Right lung (tissue), 10 donors: ENCODE measurements at places on chromosomes 3 and 15. TPM values are rescaled to one million over a fixed set of nuclear protein-coding genes. Genes with fewer than 3 reads are reported as not detected.

CYP19A1 gene
- not detected for polyA plus RNA-seq

THSD4 gene
- 14.0 TPM for polyA plus RNA-seq

GRCh38 chr3:57910990-57911389, 97.2 kb upstream of the FLNB start:
- no peak for DNase-seq

- DNase-seq, result peak; percentile 36
Observed at GRCh38 chr3:139561959-139562676, 22.6 kb upstream of the RBP1 start.

DNA sequence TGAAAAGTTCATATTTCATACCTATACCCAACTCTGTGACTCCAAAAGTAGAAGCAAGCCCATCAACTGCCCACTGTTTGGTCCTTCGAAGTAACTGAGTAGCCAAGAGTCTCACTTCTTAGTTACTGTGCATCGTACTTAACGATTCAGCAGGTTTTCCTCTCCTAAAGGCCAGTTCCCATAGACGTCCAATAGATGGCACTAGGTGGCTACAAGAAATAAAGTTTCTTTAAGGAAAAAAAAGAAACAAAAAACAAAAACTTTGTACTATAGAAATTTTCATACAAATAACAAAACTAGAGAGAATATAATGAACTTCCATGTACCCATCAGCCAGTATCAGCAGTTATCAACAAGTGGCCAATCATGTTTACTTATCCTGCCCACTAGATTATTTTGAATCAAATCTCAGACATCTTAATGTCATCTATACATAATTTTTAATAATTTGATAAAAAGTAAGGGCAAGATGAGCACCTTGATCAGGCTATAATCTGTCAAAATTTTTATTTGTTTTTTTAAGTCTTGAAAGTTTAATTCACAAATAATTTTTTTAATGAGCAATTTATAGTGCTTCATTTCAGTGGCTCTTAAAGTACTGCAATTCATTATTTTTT, 63.8 kb upstream of the ACP3 start:
- DNase-seq, result peak; percentile 31

DNA sequence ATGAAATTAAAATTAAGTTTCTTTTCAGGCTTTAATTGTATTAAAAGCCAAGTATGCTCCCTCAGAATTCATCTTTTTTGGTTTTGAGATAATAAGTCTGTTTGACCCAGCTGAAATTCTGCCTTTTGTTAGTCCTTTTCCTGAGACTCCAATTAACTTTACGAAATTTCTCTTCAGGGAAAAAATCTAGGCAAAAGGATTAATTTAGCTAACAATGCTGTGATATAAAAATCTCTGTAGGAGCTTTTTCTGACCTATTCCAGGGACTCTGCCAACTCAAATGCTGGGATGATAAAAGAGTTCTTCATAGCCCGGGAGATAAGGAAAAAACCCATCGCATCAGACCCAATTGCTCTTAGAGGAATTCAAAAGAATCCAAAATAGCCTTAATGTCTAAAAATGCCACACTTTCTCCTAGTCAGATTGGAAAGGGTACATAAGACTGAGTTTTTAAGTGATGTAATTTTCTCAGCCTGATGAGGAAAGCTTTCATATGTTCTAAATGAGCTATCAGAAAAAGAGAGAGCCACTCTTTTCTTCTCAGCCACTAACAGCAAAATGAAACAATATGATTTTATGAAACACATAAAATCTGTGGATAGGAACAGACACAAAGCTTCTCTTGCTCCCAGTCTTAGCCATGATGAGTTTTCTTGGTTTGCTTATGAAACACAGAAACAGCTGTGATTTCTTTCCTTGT, 405.1 kb downstream of the ROBO1 start:
- DNase-seq, result peak; percentile 55

DNA sequence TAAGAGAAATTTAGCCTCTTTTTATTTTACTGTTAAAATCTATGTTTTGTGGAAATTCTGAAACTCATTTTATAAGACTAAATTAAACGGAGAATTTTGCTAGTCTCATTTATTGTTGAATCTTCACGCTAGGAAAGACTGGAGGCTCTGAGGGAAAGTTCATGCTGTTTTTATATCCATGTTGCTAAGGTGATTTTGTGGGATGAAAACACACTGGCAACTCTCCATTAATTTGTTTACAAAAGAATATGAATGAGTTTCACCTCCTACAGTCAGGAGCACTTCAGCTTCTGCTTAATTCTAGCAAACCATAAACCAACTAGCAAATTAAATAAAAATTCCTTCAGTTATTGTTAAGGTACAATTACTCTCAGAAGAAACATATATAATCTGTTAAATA, 195.4 kb downstream of the RAP2B start:
- no peak for DNase-seq

DNA sequence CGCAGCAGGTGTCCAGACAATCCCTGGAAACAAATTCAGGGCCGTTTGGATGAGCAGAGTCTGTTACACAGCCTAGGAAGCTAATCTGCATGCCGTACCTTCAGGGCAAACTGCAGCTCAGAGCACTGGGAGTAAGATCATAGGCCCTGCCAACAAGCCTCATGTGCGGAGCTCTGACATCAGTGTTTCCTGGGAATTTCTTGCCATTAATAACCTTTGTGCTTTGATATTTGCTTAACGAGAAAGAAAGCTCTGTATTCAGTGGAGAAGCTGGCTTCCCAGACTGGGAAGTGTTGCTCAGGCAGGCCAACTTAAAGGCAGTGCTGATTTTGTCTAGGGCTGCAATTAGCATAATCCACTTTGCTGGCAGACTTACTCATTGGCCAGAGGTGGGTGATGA, 116.1 kb upstream of the KLHL25 start:
- no peak for DNase-seq

DNA sequence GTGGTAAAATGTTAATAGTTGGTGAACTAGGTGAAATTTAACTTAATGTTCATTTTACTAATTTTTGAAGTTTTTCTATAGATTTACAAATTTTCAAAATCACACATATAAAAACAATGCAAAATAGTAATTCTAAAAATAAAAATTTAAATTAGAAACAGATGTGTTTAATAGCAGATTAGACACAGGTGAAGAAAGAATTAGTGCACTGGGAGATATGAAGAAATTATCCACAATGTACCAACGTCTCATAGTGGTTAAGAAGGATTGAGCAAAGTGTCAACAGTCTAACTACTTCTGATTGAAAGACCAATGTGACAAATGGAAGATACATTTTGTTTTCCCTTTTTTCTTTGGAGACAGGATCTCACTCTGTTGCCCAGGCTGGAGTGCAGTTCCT, 26.5 kb downstream of the SPG11 start:
- no peak for DNase-seq

DNA sequence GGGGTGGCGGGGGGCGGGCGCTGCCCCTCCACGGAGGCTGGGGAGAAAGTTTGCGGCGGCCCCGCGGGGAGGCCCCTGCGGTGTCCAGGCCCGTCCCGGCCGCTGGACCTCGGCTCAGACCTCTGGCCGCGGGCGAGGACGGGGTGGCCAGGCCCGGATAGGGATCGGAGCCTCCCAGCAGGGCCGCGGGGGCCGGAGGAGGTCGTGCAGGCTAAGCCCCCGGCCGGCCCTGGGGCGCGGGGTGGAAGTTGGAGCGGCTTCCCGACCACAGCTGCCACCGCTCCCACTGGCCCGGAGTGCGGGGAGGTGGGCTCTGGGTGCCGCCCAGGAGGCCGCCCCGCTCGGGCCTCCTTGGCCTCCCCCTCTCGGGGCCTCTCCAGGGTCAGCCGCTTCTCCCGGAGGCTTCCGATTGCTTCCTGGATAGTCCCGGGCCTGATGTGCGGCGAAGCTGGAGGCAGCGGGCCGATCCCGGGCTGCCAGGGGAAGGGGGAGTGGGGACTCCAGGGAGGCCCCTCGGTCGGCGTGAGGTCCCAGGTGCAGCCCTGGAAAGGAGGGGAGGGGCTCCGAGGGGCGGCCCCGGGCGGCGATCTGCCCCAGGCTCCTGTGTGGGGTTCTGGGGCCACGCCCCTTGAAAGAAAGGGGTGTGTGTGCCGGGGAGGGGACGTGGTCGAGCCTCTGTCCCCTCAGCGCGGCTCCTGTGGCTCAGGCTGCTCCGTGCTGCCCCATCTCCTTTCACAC, 907 bp downstream of the PLXNA1 start:
- DNase-seq, result no peak

GRCh38 chr3:58635371-58636285, 30.9 kb downstream of the FAM3D start:
- no peak for DNase-seq

DNA sequence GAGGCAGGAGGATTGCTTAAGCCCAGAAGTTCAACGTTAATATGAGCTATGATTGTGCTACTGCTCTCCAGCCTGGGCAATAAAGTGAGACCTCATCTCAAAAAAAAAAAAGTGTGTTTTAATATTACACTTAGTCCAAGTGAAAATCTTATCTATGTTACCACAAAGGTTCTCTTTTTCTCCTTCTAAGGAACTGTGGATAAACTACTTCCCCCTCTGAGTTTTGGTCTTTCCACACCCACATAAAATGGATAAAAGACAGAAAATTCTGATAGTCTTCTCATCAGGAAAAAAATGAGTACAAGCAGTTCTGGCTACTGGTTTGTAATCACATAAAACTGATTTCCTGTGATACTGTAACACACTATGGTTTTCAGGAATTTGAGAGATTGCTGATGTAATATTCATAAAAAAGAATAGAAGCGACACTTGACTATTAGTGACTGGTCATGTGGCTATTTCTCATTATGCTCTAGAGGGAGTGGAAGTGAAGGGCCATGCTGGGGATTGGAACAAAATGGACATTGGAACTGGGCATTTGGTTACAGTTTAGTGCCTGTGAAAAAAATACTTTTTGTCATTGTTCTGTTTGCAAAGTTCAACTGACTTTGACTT, 68.2 kb downstream of the RYR3 start:
- no peak for DNase-seq

DNA sequence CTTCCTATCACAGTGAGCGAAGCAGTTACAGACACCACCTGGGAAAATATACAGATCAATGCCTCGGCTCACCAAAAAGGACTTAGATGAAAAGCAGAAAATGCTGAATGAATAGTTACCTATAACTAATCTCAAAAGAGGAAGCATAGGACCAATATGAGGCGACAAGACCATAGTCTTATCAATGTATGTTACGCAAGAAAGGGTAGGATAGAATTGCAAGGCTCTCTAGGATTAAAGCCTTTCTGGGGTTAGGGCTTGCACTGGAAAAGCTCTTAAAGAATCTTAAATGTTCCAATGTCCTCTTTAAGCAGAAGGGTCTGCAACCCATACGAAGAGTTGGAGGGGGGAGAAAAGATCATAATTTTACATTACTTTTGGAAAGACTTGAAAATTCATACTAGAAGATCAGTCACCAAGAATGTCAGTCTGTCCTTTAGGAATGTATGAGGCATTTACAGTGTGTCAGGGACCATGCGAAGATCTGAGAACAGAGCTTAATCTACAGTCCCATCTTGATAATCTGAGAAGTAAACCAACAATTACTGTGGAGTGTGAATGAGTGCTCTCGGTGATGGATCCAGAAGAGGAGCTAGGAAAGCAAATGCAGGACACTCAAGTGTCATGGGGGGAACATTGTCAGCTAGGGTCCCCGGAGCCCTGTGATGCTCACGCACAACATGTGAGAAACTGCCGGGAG, 185.9 kb downstream of the GREM1 start:
- no peak for DNase-seq

DNA sequence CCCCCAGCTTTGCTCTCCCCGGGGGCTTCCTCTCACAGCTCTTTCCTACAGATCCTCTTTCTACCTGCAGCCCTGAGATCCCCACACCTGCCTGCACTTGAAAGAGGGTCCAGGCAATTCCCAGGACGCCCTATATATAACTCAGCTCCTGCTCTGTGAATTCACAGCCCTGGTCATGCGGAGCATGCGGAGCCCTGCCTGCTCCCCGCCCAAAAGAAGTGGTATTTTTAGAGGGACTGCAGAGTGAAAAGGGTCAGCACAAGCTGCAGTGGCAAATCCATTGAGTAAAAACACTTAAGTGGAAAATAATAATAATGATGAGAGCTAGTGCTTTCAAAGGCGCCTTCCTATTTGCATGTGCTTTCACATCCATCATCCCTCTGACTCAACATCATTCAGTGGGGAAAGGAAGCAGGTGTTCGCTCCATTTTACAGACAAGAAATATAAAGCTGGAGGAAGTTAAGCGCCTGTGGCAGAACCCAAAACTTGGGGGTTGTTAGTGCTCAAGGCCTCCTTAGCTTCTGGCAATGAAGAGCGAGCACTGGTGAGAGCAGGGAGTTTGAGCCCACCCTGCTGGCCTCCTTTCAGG, 76.3 kb upstream of the LIPC start:
- no peak for DNase-seq

DNA sequence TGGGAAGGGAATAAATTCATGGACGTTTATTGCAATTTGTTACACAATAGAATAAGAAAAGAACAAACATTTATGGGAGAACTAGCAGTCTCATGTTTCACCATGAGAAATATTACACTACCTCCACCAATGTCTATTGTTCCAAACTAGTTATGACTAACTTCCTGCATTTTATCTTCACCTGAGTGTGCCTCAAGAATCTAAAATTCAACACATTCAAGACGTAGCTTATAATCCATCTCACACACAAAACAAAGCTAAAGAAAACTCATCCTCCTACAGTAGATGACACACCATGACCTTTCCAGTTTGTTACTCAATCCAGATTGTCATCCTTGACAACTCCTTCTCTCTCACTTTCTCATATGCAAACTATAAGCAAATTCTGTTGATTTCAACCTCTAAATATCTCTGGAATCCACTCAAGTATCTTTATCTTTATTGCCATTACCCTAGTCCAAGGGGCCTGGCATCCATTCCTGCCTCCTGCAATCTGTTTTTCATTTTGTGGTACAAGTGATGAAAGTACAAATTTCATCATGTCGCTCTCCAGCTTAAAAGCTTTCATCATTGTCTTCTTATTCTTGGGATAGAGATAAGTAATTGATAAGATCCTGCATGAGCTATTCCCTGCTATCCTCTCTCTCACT, 229.9 kb downstream of the NR2F2 start:
- no peak for DNase-seq

DNA sequence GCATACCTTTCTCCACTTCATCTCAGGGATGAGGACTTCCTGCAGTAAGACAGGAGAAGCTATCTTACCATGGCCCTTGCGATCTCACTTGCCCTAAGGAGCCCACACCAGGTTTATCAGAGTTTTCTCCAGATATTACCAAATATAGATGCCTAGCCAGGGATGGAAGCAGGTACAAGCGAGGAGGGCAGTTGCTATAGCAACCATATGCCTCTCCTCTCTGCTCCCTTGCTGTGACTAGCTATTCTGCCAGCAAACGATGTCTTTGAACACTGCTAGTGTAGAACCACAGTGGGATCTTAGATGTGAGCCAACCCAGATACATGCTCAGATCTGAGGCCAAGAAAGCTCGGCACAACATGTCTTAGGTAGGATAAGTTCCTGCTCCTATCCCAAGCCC, 33.9 kb downstream of the GRAMD2A start:
- no peak for DNase-seq

- no peak for DNase-seq
Observed at GRCh38 chr3:49028298-49028672, 913 bp downstream of the IMPDH2 start.

GRCh38 chr15:88612186-88612796, 8.8 kb upstream of the AEN start:
- DNase-seq, result no peak
